ENCODE measurements at places on chromosomes 16 and 17.

DNA sequence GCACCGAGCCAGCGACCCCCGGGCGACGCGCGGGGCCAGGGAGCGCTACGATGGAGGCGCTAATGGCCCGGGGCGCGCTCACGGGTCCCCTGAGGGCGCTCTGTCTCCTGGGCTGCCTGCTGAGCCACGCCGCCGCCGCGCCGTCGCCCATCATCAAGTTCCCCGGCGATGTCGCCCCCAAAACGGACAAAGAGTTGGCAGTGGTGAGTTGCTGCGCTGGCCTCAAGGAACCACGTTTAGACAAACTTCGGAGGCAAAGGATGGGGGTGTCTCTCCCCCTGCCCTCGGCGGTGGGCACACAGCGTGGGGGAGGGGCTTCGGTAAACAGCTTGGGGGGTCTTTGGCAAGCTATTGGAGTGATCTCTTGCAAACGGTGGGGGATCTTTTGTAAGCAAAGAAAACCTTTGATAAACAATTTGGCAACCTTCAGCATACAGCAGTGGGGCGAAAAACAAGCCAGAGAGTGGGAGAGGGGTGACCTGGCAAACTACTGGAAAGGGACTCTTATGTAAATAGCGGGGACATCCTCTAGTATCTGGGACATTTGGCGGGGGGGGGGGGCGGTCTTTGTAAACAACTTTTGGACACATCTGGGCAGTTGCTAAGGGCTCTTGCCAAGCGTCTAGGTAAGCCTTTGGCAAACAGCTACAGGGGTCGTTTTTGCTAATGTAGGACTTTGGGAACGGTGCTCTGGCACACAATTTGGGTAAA is 587 bp downstream of the MMP2 start:
- DNase-seq: no peak

GRCh38 chr16:13014476-13014875 is 113.1 kb downstream of the SHISA9 start:
- DNase-seq: no peak

DNA sequence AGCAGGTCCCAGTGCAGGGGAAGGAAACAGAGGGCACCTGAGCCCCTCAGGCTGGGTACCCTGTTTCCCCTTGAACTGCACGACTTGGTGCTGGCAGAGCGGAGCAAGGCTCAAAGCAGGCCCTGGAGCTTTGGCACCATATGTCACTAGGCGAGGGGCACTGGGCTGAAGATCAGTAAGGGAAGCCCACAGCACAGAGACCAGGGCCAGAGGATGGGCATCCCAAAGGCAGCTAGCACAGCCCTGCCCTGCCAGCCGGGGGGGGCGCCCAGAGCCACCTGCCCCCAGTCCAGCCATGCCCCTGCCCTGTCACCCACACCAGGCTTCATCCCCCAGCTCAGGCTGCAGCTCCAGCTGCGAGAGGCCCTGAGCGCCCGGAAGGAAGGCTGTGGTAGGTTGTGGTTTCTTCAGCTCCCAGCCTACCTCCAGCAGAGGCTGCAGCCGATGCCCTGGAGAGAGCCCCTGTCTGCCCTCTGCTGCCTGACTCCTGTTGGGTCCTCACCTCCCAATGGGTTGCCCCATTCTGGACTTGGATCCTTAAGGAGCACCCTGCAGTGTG is 10.9 kb downstream of the NHERF1 start:
- no peak for DNase-seq

DNA sequence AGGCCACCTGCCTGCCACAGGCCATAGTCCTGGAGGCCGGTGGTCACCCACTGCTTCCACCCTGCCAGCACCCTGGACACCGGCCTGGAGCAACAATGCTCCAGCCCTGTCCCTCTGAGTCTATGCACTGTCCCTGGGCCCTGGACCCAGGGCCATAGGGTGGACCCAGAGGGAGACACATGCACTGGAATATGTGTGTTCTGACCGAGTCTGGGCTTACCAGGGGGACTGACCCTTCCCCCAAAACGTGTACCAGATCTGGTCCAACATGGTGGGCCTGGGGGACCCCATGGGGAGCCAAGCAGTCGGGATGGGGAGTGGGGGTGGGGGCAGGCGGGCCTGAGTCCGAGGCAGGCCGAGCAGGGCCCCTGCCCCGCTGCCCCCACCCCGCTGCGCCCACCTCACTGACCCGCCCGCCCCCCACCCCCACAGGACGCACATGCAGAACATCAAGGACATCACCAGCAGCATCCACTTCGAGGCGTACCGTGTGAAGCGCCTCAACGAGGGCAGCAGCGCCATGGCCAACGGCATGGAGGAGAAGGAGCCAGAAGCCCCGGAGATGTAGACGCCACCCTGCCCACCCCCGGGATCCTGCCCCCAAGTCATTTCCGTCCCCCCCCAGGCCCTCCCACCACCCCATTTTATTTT is 357.4 kb downstream of the SEC14L1 start:
- no peak for DNase-seq

- DNase-seq: no peak
Observed at GRCh38 chr16:20760346-20760745, 3.5 kb upstream of the ACSM3 start.

GRCh38 chr16:74322301-74322710 is 25.7 kb downstream of the PSMD7 start:
- no peak for DNase-seq

- no peak for DNase-seq
Observed at GRCh38 chr16:83215406-83216001, 588.7 kb downstream of the CDH13 start.

DNA sequence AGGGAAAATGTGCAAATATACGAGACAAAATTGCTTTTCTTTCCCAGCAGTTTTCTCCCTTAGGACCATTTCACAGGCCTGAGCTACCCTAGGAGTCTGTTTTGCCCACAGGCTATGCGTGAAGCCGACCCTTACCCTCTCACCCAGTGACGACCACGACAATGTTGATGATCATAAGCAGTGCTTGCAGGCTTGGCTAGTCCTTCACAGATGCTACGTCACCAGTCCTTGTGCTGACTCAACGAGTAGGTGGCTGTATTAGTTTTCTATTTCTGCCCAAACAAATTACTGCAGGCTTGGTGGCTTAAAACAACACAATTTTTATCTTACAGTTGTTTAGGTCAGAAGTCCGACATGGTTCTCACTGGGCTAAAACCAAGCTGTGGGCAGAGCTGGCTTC is 574.6 kb upstream of the HSBP1 start:
- DNase-seq: no peak

DNA sequence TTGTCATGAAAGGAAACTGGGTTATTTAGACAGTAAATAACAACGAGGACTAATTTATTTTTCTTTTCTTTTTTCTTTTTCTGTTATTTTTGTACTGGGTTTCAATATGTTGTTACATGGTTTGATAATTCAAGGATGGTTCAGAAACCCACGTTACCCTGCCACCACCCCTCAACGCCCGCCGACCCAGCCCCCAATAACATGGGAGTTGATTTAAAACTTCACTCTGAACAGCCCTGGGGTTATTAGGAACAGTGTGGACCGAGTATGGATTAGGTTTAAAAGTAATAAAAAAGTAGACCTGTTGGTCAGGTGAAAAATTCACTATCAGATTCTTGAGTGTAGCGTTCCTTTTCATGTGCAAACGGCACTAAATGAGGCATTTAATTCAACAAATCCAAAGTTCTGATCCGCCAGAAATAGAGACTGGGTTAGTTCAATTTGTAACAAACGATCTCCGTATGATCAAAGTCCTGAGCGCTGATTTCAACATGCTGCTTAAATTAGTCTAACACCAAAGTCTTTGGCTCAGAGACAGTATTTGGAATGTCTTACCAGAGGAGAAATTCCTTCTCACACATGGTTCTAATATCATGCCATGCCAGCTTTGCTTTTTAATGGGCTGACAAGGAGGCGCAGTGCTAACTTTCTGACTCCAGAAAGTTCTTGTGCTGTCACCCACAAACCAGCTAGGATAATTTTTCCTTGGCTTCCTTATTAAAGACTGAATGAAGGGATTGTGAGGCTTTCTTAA is 173.1 kb upstream of the IRX3 start:
- no peak for DNase-seq

- DNase-seq: peak; percentile 54
Observed at GRCh38 chr17:27631411-27631760, 398 bp downstream of the LGALS9 start.

GRCh38 chr16:50169555-50170096 is 16.5 kb downstream of the TENT4B start:
- DNase-seq: peak; percentile 11

- no peak for DNase-seq
Observed at GRCh38 chr17:7317161-7317803, 2.1 kb upstream of the GPS2 start.

GRCh38 chr17:72359811-72360210 is 239.0 kb downstream of the SOX9 start:
- DNase-seq: no peak

GRCh38 chr16:3659251-3659650 is 4.8 kb downstream of the DNASE1 start:
- no peak for DNase-seq

DNA sequence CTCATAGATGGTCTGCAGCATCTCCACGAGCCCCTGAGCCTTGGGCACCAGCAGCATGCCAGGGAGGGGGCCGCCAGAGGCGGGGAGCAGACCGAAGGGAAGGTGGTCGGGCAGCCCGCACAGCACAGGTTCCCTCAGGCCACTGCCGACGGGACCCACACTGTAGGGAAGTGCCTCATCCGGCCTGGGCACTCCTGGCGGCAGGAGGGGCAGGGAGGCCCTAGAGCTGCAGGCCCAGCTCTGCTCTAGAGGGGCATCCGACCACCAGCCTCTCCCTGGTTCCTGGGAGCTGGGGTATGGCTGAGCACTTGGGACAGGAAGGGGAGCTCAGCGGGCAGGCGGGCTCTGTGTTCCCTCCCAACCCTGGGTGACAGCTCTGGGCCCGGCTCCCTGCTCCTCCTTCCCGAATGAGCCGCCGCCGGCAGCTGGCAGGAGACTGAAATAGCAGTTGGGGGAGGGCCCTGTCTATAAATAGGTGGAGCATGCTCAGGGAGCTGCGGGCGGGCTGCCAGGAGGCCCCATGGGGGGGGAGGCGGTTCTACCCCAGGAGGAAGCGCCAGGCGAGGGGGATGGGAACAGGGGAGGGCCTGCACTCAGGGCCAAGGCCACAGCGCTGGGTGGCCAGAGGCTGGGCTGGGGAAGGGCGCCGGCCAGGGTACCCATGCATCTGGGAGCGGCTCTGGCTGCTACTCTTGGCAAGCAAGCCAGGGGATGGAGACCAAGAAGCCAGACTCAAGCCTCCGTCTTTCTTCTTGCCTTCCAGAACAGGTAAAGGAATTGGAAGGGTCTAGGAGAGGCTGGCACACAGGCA is 12.4 kb downstream of the HDAC5 start:
- DNase-seq: peak; percentile 63

DNA sequence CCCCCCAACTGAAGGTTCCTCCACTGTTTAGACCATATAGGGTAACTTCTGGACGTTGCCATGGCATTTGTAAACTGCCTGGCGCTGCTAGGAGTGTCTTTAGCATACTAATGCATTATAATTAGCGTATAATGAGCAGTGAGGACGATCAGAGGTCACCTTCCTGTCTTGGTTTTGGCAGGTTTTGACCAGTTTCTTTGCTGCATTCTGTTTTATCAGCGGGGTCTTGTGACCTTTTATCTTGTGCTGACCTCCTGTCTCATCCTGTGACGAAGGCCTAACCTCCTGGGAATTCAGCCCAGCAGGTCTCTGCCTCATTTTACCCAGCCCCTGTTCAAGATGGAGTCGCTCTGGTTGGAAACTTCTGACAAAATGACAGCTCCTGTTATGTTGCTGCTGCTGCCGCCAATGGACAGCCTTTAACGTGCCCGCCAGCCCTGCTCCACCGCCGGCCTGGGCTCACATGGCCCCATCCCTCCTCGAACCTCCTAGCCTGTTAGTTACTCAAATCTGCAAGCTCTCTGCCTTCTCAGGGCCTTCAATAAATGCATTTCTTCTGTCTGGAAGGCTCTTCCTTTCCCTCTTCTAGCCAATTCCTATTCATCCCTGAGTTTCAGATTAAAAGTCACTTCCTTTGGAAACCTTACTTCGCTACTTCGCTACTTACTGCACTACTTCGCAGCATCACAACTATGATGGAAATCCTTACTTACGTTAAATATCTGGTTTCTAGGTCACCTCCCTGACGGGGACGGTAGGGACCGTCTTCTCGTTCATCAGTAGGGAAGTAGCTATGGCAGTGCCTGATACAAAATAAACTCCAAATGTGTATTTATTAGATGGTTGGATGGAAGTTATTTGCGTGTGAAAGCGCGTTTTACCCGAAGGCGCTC is 640 bp upstream of the NAGLU start:
- DNase-seq: peak; percentile 74

DNA sequence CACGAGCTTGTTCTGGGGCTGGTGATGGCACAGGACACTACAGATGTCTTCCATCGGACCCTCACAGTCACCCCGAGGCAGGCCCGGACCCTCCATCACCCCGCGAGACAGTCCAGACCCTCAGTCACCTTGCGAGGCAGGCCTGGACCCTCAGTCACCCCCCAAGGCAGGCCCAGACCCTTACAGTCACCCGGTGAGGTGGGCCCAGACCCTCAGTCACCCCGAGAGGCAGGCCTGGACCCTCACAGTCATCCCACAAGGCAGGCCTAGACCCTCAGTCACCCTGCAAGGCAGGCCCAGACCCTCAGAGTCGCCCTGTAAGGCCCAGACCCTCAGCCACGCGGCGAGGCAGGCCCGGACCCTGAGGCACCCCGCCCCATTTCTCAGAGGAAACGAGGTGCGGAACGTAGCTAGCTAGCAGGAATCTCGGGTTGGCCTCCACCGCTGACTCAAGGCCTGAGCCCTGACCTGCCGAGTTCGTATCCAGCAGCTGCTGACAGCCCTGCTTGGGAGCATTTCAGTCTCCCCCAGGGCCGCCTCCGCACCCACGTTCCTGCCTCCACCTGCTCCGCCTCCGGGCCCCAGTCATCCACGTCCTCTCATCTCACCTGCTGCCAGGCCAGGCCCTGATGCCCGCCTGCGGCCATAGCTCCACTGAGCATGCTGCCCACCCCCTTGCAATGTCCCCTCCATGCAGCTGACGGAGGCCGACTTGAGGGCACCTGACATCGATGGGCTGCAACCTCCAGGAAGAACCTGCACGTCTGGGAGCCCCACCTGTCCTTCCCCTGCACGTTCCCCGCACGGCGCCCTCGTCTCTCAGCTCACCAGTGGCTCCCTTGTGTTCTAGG is 28.7 kb downstream of the RPH3AL start:
- DNase-seq: no peak

- DNase-seq: no peak
Observed at GRCh38 chr16:86389566-86390328, 120.6 kb upstream of the FOXF1 start.

DNA sequence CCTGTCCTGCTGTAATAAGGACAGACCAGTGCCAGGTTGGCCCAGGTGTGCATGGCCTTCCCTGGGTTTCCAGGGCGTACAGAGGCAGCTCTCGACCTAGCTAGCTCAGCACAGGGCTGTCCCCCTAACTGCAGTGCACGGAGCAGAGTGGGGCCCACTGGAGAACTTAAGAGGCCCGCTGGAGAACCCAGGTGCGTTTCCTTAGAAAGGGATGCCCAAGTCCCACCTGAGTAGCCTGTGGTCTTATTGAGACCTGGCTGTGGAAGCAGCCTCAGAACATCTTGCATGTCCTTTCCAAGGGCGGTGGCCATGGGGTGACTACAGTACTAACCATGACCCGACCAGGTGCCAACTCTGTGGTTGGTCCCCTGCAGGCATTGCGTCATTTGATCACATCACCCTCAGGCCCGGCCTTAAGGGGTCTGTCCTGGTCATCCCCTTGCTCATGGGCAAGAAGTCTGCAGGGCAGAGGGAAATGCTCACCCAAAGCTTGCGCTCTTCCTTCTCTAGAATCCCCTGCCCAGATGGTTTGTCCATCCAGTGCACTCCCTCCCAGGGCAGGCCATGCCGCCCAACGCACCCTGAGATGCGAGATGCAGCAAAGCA is 3.3 kb upstream of the CCNF start:
- DNase-seq: no peak

All from bone marrow (tissue), 2 donors.